ENCODE measurements at places on chromosomes 11 and 22.

GRCh38 chr11:80321786-80322185 is 881.0 kb upstream of the TENM4 start:
- DNase-seq: no peak

DNA sequence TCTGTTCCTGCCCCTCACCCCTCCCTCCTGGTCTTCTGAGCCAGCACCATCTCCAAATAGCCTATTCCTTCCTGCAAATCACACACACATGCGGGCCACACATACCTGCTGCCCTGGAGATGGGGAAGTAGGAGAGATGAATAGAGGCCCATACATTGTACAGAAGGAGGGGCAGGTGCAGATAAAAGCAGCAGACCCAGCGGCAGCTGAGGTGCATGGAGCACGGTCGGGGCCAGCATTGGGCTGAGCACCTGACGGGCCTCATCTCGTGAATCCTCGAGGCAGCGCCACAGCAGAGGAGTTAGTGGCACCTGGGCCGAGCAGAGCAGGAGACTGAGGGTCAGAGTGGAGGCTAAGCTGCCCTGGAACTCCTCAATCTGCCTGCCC is 941.8 kb downstream of the BRD1 start:
- no peak for DNase-seq

- DNase-seq: no peak
Observed at GRCh38 chr11:36227044-36227443, 62.2 kb downstream of the COMMD9 start.

DNA sequence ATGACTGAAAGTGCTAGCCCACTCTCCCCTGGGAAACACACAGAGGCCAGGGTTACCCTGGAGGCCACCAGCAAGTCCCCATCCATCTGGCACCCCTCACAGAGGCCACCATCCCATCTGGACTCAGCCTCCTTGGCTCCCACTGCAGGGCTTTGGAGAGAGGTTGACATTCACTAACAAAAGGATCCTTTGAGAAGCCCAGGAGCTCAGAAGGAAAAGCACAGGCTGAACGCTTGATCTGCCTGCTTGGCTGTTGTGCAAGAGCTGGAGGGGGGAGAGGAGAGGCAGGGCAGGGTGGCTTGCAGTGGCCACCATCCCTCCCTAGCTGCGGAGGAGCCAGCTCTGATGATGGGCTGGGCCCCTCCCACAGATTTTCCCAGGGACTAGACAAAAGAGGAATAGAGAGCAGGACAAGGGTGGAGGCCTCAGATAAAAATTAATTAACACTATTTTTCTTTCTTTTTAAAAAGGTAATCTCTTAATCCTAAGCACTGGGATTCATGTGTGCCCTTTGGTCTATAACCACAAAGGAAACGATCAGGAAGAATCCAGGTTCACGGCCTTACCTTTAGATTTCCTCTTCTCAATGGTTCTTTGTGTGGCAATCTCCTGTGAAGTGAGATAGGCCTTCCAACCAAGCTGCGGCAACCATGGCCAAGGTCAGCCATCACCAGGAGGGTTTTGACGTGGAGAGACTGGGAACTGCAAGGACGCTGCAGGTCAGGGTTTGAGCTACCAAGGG is 154.7 kb downstream of the BARX2 start:
- DNase-seq: peak; percentile 78

- no peak for DNase-seq
Observed at GRCh38 chr22:41366323-41367029, 15.3 kb upstream of the TEF start.

GRCh38 chr11:109085708-109086373 is 336.1 kb upstream of the C11orf87 start:
- no peak for DNase-seq
